ENCODE measurements at places on chromosomes 7 and 10.

DNA sequence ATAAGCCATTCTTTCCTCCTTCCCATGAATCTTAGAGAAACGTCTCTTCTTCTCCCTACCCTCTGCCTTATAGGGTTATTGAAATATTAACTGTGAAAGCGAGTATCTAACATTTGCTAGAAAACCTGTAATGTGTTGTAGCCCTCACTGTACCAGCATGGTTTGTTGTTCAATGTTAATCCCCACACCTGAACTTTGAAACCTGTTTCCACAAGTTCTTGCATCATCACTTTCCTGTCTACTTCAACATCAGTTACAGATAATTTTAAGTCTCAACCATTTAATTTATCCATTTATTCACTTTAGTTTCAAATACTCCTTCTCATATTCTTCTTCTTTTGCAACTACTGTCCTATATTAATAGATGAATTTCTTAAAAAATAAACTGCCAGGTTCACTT lies 148.2 kb downstream of the ETV1 start:
- DNase-seq: no peak

DNA sequence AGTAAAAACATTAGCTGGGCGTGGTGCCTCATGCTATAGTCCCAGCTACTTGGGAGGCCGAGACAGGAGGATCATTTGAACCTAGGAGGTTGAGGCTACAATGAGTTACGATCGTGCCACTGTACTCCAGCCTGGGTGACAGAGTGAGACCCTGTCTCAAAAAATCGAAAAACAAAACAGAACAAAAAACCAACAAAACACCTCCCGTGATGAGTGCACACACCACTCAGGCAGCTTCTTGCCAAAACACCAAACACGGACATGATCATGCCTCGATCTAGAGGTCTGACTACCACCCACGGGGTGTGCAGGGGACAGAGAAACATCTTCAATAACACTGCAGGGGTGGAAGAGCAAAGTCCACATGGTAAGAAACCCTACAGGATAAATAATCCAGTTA lies 44.4 kb downstream of the AMZ1 start:
- DNase-seq: no peak

DNA sequence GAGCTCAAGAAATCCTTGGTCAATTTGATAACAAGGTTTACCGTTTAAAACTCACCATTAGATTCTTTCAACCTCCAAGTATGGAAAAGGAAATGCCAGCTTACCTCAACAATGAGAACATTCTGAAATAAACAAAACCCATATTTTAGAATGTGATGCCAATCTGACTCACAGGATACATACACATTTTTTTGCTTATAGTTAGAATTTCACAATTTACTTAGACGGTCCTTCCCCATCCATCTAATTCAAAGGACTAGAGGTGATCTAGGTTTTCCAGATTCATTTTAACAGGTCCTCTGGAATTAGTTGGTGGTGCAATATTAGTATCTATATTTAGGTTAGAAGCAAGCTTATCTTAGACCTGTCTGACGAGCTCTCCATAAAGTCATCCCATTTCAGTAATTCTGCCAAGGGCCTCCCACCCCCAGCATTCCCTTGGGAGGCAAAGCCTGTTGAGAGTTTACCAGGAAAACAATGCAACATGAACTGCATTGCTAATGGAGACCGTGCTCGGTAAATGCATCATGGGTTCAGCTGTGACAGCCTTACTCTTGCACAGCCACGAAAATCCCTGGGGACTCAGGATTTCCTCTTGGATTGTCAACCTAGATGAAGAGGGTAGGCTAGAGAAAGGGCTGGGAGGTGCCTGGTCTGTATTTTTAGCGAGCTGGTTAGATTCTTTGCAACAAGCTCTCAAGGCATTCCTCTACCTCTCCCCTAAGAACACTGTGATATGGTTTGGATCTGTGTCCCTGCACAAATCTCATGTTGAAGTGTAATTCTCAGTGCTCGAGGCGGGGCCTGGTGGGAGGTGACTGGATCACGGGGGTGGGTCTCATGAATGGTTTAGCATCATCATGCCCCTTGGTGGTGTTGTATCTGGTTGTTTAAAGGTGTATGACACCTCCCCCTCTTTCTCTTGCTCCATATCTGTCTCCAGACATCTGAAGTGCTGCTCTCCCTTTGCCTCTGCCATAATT lies 93.8 kb downstream of the PRTFDC1 start:
- no peak for DNase-seq

DNA sequence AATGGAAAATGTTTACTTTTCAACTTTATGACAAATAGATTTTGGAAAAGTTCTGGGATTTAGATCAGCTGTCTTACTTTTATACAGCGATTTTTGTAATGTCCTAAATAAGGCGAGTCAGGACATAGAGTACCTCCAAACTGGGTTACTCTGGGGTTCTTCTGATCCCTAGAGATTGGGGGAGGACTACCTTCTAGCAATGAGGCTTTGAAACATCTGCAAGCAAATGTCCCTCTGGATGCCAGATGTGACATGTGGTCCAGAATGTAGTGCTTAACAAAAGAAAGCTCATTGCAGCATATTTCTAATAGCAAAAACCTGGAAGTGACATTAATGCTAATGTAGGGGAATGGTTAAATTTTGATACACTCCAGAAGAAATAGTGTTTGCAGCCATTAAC lies 36.1 kb downstream of the ABRAXAS2 start:
- DNase-seq: no peak

- DNase-seq: no peak
Observed at GRCh38 chr7:47625861-47626715, 44.2 kb upstream of the TNS3 start.

DNA sequence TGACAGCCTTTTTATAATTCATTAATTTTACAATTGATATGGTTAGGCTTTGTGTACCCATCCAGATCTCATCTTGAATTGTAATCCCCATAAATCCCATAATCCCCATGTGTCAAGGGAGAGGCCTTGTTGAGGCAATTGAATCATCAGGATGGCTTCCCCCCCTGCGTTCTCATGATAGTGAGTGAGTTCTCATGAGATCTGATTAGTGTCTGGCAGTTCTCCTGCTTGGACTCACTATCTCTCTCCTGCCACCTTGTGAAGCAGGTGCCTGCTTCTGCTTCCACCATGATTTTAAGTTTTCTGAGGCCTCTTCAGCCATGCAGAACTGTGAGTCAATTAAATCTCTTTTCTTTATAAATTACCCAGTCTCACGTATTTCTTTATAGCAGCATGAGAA lies 165.7 kb upstream of the GNAI1 start:
- DNase-seq: no peak
